HT-29 (cell line): ENCODE measurements at places on chromosomes 6 and 20.
A peak's percentile ranks its signal among the peaks of the same experiment; 100 is the strongest.

- no peak for DNase-seq
Measured at GRCh38 chr6:26161322-26161721, 74.1 kb downstream of the HFE start.

DNA sequence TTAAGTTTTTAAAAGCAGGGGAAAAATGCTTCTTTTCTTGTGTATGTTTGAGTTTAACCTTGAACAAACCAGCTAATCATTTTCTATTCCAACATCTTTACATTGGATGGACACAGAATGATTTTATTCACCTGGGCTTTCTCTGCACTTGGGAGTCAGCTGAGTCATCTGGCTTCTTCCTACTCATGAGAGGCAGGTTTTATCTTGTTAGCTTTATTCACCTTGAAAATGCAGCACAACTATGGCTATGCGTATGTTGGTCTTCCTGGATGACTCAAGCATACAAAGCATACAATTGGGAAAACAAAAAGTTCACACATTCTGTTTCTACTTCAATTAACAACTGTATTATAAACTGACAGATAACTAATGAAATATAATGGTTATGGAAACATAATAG is 737.7 kb downstream of the FRK start:
- no peak for DNase-seq

- no peak for DNase-seq
Measured at GRCh38 chr20:13865791-13866351, 81.0 kb downstream of the NDUFAF5 start.

GRCh38 chr6:31580807-31581433 is 1.3 kb downstream of the LTB start:
- peak; percentile 66 for DNase-seq

DNA sequence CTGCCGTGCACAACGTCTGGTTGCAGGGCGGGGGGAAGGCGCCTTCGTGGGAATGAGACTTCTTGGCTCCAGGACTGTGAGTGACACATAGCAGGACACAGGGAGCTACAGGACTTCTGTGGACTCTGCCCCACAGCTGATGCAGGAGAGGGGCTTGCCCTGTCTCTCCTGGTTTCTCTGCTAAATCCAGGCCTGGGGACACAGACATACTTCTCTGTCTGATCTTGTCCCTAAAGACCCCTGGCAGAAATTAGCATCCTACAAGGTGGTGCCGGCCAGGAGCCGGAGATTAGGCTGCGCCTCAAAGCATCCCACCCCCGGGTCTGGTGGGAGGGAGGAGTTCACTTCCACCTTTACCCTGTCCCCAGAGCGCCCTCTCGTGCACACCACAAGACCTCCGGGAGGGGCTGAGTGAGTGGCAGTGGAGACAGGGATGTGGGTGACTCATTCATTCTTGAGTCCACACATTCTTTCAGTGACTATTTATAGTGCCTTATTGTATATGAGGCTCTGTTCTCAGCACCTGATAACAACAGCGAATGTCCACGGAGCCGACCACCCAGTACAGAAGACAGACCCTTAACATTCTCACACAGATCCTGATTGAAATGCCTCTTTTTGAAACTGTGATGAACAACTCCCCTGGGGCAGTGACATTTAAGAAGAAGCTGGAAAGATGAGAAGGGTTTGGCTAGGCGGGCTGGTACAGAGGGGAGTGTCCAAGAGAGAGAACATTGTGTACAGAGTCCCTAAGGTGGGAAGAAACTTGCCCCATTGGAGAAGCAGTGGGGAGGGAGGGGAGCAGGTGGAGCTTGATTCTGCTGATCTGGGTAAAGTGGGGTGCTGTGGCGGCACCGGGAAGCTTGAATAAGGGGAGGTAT is 39.0 kb downstream of the GMPR start:
- peak; percentile 83 for DNase-seq

DNA sequence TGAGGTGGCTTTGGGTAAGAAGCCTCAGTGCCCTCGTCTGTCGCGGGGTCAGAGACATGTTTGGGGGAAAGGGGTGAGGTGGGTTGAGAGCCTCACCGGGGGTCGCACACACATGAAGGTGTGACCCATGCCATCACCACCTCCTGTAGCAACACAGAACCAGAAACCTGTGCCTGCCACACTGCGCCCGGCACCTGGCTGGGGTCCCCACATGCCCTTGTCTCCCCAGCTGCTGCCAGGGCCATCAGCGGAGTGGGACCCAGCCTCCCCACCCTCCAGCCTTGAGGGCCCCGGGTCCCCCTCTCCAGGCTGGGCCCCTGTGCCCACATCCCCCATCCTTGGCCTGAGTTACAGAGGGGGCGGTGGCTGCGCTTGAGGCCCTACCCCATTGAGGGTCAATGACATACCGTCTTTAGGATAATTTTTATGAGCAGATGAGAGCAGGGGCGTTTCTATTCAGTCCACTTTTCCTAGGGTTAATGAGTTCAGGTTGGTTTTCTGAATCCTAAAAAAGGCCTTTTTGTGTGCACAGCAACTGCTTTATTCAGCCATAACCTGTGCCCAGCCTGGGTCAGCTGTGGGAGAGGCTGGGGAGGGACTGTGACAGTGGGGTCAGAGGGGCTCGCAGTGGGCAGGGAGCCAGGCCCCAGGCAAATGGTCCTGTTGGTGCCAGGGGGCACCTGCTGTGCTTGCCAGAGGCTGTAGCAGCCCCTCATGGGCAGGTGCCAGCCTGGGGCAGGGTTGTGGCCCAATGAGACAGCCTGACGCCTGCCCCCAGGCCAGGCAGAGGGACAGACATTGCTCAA is 19.4 kb downstream of the APCDD1L start:
- no peak for DNase-seq

DNA sequence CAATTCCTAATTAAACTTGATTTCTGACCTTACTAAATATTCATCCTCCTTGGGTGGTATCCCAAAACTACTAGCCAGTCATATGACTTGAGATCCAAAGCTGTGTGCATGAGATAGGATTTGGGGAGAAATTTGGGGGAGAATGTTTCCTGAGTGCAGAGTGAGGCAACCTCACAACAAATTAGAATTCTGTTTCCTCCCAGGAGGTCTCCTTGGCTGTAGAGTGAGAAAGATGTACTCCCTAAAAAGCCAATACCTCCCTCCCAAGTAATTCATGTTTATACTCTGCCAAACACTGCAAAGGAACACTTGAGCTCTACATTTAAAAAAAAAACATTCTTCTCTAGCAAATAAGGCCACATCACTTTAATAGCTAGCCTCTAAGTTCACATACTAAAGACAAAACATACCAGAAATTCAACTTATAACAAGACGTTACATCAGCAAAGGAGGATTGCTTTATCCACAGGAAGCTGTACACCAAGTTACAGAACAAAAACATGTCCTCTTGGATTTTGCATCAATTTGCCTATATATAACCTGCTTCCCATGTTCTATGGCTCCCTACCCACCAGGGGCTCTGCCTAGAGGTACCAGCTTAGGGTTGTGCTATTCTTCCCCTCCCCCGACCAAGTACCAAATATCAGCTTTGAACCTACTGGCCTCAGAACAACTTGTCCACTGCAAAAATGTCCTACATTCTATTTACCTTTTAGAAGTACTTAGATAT is 15.4 kb upstream of the TMEM30A start:
- DNase-seq: no peak

GRCh38 chr6:46380152-46380807 is 111.0 kb downstream of the RCAN2 start:
- DNase-seq: no peak

DNA sequence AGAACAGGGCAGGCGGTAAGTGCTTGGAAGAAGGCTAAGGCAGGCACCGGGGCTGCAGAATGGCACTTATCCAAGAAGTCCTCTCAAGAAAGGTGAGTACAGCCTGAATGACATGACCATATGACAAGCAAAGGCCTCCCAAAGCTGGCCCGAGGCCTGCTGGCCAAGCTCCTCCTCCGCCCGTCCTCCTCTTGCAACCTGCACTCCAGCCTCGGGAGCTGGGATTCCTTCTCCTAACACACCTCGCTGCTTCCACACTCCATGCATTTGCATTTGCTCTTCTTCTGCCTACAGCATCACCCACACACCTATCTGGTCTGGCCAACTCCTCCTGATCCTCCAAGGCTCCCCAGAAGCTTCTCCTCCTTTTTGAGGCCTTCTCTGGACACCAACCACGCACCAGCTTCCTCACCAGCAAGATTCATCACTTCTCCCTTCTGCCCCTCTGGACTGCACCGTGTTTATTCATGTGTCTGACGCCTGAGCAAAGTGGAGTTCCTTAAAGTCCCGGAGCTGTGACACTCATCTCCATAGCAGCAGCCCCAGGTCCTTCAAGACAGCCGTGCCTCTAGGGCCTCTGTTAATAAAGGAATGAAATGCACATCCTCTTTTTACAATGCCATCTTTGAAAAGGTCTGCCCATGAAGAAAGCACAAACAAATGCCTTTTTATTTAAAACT is 32.3 kb downstream of the CNKSR3 start:
- no peak for DNase-seq

DNA sequence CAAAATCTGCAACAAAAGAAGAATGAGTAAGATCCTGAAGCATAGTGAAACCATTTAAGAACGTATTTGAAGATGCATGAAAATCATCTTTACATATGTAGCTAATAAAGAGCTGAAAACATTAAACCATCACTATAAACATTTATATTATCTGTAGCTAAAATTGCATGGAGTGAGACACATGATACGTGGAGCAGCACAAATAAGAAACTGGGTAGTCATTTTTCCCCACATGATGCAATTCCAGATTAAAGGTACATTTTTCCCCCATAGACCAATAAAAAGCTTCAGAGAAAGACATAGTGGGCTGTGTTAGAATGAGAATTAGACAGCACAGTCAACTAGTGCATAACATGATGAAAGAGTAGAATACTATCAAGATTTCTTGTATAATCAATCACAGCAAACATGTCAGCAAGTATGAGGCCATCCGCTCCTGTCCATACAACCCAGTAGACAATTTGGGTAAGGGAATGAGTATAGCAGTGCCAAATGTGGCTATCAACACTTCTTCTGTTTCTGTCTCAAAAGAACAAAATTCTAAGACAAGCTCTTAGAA is 67.0 kb downstream of the RSPO3 start:
- no peak for DNase-seq

- no peak for DNase-seq
Measured at GRCh38 chr6:159908979-159909378, 18.2 kb downstream of the MAS1 start.

- no peak for DNase-seq
Measured at GRCh38 chr6:9514146-9514545, 900.7 kb downstream of the TFAP2A start.

DNA sequence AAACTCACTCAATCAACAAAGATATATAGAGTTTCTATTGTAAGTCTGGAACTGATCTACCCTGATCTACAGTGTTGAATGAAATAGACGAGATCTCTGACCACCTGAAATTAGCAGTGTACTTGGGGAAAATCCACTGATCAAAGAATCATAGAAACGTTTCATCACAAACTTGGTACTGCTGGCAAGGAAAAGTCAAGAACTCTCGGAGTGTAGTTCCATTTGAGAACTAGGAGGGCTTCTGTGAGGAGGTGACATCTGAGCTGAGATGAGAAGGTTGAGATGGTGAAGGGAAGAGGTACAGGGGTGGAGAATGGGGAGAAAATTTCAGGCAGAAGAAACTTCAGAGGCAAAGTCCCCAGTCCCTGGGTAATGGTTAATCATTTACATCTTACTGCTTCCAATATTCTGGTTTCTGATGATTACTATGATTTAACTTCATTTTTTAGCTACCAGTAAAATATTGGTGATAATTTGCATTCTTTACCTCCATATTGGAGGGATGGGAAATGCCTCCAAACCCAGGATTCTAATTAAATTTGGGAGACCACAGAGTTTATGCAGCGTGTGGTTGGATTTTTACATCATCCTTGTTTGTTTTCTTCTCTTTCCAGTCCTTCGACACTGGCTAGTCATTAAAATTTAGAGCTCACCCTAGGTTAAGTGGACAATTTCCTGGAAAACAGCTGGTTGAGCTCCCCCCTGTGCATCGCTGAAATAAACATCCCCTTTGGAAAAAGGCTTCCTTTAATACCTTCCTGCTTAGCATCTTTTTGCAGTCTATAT is 191.9 kb downstream of the BCAS1 start:
- DNase-seq: no peak

GRCh38 chr6:27577922-27578321 is 105.0 kb upstream of the ZNF184 start:
- DNase-seq: no peak
